ENCODE measurements at places on chromosomes 7 and 10.
A peak's percentile ranks its signal among the peaks of the same experiment; 100 is the strongest.

- peak; percentile 56 for DNase-seq
These were observed 91.8 kb downstream of the SH3PXD2A start for GRCh38 chr10:103763374-103764202.

DNA sequence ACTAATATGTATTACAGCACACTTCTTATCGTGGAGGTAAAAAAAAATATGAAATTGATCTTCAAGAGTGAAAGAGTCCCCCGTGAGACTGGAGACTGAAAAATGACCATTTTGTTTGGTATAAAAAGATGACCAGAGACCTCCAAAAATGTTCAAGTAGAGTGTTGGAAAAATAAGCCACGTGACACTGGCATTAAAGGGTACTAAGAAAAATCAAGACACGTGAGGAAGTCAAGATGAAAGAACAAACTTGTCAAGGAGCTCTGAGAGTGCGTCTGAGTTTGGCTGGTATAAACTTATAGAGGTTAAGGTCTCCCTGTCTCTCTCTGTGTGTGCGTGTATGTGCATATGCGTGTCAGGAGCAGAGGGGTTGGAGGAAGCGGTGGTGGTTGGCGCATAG is 362.7 kb upstream of the COBL start:
- no peak for DNase-seq

DNA sequence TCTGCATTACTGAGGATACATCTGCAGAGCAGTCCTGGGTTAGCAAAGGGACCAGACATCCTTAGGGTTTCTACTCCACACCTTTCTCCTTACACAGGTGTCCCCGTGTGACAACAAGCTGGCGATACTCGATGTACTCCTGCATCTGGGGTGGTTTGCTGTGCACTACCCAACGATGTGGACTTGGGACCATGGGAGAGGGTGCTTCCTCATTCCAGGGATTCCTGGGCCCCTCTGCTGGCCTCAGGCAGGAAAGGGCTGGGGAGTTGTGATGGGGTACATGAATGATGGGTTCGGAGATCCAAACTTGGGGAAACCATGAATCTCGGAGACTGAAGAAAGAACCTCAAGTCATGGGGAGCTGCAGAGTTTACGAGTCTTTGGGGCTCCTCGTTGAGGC is 179.6 kb upstream of the GALNT17 start:
- DNase-seq, result no peak

GRCh38 chr7:54888067-54888733 is 129.2 kb upstream of the SEC61G start:
- no peak for DNase-seq

DNA sequence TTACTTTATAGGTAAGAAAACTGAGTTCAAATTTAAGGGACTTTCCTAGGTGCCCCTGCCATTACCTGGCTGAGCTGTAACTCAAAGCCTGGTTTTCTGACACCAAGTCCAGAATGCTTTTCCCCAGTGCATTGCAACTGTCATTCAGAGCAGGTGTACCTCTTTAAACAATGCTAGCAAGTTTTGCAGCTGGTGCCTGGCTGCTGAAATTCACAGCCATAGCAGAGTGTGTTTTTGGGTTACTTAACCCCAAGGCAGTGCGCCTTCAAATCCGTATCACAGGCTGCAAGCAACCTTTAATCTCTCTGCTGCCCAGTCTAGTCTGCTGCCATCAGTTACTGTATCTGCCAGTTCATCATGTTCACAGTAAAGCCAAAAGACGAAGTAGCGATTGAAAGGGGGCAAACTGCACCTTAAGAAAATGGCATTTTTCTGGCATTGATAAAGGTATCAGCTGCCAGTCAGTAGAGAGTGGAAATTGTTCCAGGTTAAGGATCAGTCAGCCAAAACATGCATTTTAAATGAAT is 265.4 kb downstream of the CSTF2T start:
- DNase-seq, result no peak

GRCh38 chr7:95660023-95660434 is 63.7 kb upstream of the PDK4 start:
- DNase-seq, result no peak

- DNase-seq, result no peak
These were observed 130.3 kb downstream of the NRF1 start for GRCh38 chr7:129741743-129742213.

- DNase-seq, result no peak
These were observed 73.0 kb downstream of the COL26A1 start for GRCh38 chr7:101435461-101436220.

DNA sequence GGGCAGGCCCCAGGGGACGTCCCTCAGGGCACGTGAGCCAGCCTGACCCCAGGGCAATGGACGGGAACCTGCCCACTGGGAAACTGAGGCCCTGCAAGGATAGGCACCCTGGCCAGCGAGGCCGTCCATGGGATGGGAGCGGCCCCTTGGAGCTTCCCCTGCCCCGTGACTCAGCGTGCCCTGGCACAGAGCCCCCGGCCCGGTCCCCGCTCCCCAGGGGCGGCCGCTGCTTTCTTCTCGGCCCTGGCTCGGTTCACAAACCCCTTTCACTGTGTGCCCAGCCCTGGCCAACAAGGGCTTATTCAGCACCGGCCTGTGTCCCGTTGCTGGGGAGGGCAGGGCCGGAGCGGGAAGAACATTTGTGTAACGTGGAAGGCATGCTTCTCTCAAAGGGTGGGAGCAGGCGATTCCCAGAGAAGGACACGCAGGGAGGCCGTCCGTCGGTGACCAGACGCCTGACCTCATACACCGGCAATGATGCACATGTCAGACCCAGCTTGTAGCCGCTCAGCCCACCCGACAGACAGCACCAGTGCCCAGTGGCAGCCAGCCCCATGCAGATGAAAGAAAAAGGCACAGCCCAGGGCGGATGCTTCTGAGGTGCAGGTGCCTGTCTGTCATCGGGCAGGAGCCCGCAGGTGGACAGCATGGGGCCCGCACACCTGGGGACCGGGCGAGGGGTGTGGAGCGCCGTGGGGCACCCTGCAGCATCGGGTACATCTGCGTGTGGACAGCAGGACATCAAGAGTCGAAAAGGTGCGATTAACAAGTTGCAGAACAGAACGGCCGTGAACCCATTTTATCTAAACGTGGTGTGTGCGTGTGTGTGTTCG is 94.5 kb downstream of the PDGFA start:
- no peak for DNase-seq

Measured in activated T-cell treated with anti-CD3 and anti-CD28 coated beads, Interleukin-2, amount 50 U/mL, for 24 hours (primary cell).